ENCODE measurements at places on chromosomes 12 and 14.

GRCh38 chr12:45468751-45469615 is 253.1 kb downstream of the ANO6 start:
- no peak for DNase-seq

DNA sequence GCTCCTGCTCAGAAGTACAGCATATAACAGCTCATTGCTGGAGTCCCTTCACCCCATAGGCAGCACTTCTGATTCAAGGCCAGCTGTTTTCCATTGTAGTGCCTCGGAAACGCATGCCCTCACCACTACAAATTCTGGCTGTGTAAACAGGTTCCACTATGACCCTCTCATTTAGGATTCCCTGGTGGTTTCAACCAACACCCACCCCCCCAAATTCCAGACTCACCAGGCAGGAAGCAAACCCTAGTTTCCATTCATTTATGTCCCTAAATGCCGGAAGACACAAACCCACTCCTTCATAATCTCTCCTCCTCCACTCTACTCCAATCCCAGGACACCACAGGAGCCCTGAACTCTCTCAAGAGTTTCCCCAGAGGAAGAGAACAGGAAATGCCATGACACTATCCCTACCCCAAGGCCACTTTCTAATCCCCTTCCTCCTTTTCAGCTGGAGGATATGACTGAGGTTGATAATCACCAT is 75.9 kb upstream of the TMPO start:
- DNase-seq, result peak; percentile 65

GRCh38 chr14:72745546-72745945 is 148.4 kb downstream of the DPF3 start:
- DNase-seq, result peak; percentile 86

GRCh38 chr12:117903110-117903840 is 65.5 kb downstream of the KSR2 start:
- no peak for DNase-seq

GRCh38 chr14:96279564-96279963 is 23.6 kb downstream of the BDKRB1 start:
- peak; percentile 29 for DNase-seq

GRCh38 chr14:43147485-43147884 is 1359.6 kb downstream of the FSCB start:
- DNase-seq, result no peak

DNA sequence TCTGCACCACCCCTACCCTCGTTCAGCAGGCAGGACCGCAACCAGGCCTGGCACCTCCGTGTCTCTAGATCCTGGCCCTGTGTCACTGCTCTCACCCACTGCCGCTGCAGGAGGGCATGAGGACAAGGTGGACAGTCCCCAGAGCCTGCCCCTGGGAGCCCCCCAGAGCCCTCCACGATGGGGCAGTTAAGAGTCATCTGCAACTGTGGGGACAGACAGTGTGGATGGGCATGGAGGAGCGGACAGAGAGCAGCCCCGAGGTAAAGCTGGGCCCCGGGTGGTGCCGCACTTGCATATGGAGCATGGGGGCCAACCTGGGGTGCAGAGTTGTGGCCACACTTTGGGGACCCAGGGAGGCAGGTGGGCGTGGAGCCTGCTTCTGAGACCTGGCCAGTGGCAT is 905.1 kb upstream of the USP15 start:
- no peak for DNase-seq

DNA sequence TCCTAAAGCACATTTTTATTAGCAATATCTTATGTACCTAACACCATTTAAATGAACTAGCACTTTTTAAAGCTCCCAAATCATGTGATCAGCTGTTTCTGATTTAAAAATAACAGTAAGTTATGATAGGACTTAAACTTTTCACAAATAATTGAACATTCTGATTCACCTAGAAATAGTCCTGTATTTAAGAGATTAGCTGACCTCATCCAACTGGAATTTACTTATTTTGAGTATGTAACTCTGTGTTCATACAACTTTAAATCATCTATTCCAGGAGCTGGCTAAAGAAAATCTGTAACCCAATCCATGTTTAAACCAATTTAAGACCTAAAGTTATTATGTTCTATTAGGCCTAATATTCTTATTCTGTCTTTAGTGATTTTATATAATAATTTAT is 184.3 kb downstream of the CCDC91 start:
- peak; percentile 52 for DNase-seq

GRCh38 chr12:2616763-2617162 is 178.0 kb upstream of the FKBP4 start:
- DNase-seq, result no peak

DNA sequence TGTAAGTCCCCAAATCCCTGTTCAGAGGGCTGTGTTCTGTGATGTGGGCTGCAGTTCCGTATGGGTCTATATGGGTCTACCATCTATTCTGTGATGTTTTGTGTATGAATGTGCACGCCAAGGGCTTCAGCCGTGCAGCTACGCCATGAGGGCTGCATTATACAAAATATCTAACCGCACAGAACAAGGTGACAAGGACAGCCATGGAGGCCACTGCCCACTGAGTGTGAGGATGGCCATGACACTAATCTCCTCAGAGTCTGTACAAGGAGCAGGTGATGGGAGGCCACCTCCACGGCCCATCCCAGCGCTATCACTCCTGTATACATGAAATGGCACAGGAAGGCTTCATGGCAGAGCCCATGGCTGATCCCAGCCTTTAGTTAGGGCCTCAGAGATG is 102.0 kb downstream of the DICER1 start:
- no peak for DNase-seq

DNA sequence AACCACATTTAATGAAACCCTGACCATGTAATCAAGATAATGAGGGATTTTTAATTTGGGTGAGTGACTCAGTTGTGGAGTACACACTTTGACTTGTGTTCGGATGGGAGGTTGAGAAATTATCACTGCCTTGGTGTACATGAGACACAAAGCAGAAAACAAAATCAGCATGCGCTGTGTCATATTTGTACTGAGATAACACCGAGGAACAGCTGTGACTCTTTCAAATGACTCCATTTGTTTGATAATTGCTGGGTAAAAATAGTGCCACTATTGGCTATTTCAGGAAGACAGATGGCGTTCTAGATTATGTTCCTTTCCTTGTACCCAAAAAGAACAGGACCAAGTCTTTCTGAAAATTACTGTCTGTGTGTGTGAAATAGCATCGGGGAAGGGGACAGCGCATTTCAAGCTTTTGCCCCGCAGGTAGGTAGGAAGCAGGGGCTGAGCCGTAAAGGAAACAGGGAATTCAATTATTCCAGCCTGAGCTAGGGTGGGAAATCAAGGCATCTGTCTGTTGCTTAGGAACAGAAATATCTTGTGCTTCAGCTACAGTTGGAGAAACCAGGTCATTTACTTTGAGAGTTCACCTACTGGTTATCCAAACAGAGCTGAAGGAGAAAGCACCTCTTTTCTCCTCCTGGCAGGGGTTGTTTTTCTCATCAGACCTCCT is 114.3 kb downstream of the SNAPC1 start:
- DNase-seq, result no peak

DNA sequence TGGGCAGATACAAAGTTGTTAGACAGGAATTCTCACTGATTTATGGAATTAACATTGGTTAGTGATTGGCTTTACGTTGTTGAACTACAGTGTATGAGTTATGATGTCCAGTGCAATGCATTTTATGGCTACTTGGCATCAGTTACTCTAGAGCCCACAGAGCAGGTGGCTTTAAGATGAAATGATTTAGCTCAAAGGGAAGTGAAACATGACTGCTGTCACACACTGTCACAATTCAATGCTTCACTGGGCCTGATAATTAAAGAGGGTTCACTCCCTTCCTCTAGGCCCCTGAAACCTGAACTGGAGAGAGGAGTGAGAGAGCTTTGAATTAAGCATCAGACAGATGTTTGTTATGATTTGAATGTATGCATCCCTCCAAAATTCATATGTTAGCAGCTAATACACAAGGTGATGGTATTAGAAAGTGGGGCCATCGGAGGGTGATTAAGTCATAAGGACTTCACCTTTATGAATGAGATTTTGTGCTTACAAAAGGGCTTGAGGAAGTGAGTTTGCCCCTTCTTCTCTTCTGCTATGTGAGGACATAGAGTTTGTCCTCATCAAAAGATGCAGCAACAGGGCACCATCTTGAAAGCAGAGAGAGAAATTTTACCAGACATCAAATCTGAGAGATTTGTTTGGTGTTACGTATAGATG is 175.8 kb upstream of the GRIN2B start:
- DNase-seq, result no peak

- peak; percentile 59 for DNase-seq
Observed at GRCh38 chr12:104166465-104166864, 28.5 kb upstream of the NFYB start.

DNA sequence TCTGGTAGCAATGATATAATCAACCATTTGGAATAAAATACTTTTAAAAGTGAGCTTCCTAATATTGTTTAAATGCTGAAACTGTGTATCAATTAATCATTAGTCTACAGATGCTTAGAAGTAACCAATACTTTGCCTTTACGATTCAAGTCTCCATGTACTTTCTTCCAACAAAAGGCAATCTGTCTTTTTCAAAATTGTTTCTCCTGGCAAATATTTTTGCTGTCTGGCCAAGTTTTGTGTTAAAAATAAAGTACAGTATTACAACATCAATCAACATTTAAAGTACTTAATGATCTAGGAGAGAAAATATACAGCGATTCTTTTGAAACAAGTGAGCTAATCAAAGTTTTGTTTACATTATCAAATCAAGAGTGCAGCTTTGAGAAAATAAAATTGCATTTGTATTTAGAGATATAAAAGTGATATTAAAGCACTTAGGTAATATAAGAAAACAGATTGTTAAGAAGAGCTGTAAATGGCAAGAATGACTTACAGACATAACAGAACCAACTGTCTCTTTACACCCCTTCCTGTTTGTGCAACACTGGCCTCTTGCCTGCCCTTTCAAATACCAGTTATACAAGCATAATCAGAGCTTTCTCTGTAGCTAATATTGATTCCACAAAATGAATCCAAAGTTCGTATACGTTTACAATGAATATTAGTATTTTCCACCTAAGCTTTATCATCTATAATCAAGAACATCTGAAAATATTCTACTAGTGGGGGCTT is 38.2 kb upstream of the FBLN5 start:
- DNase-seq, result peak; percentile 43

- DNase-seq, result peak; percentile 78
Observed at GRCh38 chr12:63844391-63845341, at the start of gene SRGAP1. Gene SRGAP1, plus strand, starts transcription at chr12:63844700. Its CDS starts 117 bp downstream, at chr12:63844817.

DNA sequence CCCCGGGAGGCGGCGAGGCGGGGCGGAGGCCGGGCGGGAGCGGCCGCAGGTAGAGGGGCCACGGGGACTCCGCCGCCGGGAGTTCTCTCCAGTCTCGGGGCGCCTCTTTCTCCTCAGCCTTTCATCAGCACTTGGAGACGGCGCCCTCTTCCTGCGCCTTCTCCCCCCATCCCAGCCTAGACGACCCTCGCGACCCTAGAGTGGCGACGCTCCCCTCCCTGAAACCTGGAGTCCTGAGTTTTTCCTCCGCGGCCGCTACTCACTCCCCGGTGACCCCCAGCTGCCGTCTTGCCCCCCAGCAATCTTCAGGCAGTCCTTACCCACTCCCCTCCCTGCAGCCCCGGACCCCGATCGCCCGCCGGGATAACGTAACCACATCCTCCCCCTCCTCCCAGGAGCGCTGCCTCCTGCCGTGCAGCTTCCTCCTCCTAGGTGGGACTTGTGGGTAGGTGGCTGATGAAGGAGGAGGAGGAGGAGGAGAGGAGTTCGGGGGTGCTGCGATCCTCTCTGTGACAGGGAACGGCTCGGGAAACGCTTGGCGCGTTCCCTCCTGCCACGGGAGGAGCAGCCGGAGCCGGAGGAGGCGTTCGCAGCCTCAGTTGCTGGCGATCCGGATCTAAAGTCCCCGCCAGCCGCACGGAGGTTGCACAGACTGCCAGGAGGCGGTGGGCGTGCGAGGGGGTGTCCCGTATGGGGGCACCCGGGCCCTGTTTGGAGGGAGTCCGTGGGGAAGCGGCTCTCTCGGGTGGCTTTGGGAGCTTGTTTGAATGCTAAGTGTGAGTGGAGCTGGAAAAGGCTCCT is 891 bp downstream of the PLEKHA5 start:
- DNase-seq, result peak; percentile 22

GRCh38 chr12:52205612-52206303 is 13.9 kb upstream of the KRT80 start:
- no peak for DNase-seq

All from AG10803 (cell line).